AG09309 (cell line): ENCODE measurements at places on chromosomes 16 and 17.

- peak; percentile 96 for DNase-seq
These were observed at the start of gene MAP2K3 for GRCh38 chr17:21284319-21285163. MAP2K3 (plus strand) TSS chr17:21284711; CDS start chr17:21284921, 210 bp downstream.

DNA sequence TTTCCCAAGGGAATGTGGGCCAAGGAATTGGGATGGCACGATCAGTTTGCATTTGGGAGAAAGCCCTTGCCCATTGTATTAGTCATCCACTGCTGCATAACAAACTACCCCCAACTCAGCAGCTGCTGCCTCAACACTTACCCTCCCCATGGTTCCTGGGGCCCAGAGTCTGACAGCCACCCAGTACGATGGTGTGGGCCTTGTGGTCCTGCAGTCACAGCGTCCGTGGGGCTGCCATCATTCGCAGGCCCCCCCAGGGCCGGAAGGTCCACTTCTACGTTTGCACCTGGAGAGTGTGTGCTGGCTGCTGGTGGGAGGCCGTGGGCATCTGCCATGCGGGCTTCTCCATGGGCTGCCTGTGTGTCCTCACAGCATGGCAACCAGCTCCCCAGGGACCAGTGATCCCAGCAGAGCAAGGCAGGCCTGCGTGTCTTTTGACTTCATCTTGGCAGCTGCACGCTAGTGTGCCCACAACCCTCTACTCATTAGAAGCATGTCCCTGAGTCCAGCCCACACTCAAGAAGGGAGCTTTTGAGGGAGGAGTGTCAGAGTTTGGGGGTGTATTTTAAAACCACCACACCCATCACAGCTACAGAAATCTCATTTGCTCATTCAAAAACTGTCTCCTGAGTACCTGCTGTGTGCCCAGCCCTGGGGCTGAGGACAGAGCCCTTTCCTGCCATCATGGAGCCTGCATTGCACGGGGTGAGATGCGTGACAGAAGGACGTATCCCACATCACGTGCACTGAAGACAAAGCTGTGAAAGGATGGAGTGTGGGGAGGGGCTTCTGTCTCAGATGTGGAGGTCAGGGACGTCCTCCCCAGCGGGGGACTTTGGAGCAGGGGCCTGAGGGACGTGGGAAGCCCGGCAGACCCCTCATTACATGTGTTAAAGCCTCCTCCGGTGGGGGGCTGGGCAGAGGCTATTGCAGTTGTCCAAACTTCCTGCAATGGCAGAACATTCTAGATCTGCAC, 185.0 kb upstream of the ZNF469 start:
- DNase-seq: no peak

DNA sequence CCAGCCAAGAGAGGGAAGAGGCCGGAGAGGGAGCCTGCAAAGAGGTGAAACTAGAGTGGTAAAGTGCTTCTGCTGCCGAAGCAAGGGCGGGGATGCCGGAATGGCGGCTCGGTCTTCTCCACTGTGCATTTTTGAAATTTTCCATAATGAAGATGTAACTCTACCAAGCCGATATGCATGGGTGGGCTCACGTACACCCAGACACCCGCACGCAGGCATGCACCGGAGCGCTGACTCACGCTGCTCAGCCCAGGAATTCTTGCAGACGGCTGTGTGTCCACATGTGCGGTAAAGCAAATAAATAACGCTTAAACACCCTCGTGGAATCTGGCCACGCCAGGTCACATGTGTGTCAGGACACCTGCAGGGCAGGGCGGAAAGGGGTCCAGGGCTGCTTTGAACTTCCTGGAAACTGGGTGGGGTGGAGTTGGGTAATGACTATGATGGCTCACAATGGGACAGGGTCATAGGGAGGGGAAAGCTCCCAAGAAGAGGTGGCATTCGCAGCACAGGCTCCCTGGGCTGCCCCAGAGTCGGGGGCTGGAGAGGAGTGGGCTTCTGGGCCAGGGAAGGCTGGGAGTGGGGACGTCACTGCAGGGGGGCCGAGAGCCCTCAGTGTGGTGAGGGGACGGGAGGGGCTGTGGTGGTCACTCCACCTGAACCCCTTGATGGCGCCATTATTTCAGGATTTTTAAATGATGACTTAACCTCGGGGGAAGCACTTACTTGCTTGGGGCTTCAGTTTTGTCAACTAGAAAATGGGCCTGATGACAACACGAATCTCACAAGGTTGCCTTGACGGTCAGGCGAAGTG, 265.5 kb downstream of the PARN start:
- no peak for DNase-seq

DNA sequence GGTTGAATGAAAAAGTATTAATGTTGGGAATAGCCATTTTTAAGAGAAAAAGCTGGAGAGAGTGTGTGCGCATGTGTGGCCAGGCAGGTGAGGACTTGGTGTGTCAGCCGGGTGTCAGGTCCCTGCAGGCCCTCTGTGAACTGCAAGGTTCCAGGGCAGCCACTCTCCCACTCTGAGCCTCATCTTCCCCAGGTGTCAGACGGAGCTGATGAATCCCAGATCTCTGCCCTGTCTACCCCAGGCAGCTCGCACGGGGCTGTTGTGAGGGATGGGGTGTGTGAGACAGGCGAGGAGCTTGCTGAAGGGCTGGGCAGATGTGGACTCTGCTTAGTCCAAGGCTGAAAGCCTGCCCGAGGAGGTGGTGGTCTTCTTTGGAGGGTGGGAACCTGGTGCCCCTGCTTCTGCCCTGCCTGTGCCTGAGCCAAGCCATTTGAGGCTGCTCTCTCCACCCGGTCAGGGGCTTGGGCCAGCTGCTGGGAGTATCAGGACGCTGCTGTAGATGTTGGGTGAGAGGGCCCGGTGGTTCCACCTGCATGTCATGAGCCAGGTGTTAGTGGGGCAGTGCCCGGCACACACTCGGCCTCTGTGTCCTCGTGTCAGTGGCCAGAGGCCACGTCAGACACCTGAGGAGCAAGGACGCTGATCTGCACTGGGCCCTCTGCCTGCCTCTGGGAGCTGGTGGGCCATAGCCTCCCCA, 122.4 kb downstream of the RAB11FIP4 start:
- no peak for DNase-seq

DNA sequence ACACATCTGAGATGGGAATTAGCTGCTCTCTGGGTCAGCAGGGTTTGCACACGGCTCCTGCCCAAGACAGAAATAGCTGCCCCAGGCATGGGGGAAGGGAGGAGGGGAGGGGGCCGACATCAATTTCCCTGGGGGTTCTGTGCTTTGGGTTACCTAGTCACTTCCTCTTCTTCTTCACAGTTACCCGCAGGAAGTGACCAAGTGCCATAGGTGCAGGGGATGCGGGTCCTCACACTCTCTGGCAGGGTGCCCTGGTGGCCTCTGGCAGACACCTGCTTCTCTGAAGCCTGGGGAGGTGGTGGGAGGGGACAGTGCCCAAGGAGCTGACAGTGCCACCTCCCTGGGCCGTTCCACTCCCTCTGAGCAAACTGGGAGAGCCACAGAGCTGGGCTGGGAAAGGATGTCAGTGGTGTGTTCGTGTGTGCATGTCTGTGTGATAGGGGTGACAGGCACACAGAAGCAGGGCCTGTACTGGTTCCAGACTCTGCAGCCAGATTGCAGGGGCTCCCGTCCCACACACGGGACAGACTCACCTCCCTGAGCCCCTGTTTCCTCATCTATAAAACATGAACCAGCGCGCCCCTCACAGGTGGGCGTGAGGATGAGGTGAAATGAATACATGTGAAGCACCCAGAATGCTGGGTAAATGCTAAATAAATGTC, 18.2 kb downstream of the SCN4A start:
- no peak for DNase-seq

DNA sequence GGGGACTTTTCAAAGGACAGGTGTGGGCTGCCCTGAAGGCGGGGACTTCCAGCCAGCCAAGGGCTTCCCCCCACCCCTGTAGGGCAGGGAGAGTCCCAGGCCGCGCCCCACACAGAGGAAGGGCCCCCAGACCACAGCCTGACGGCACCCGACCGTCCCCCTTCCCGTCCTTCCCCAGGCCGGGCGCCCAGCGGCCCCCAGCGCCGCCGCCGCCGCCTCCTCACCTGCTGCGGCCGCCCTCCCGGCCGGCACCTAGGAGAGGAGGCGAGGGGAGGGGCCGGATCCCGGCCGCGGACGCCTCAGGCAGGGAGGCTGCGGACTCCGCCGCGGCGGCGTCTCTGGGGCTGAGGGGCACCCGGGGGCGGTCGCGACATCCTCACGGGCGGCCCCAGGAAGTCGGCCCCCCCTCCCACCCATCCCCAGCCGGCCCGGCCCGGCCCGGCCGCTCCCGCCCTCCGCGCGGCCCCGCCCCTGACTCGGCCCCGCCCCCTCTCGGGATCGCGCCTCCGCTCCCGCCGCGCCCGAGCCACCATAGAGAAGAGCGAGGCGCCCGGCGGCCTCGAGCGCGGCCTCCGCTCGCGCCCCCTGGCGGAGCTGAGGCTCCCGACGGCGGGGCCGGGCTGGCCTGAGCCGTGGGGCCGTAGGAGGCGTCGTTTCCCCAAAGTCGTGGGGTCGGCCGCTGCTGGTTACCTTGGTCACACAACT, 25.5 kb upstream of the RFFL start:
- no peak for DNase-seq

DNA sequence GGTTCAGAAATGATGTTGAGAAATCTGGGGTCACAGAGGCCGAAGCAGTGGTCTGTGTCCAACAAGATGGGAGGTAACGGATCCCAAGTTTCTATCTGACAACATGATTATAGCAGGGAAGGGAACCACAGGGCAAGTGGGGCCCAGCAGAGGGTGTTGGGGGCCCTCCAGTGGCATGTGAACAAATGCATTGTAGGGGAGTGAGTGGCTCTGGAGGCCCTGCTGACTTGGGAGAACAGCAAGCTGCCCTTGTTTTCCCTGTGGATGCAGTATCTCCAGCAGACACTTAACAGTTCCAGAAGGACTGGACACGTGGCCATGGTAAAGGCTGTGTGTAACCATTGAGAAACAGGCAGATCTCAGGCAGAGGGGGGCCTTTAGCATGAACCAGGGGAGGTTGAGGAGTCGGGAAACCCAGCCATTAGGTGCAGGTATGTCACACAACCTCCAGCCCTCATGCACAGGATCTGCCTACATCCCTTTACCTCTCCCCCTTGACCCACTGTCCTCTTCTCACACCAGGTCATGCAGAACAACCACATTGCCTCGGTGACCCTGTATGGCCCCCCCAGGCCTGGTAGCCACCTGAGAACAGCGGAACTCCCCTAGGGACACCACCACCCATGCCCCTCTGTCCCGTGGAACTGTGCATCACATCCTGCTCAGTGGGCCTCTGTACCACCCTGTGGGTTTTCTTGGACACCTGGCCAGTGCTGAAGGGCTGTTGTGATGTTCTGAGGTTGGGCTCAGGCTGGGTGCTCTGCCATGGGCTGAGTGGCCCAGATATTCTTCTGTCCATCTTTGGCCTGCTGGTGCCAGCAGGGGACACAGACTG, 4.1 kb downstream of the B3GNT9 start:
- no peak for DNase-seq

DNA sequence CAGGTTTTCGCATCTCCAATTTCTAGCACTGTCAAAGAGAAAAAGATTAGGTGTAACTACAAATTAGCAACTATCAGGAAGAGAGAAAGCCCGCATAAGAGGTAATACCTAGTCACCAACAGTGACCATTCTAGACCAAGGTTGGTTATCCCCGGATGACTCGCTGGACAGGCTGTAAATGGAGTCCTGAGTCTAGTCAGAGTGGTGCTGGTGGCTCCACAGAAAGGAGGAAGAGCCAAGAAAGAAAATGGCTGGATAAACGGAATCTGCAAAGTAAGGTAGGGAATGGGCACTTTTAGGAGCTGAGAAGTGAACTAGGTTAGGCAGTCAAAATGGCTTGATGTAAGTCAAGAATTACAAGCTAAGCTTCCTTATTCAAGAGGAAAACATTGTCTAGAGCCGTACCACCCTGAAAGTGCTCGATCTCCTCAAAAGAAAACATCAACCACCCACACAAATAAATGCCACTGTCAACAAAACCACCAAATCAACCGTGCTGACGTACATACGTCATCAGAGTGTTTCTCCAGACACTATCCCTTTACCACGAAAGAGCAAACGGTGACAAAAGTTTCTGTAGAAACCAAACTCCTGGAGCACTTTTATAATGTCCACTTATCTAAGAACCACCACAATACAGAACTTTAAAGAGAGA, 2.2 kb downstream of the GSPT1 start:
- no peak for DNase-seq

GRCh38 chr17:8277317-8277716, 11.2 kb upstream of the RANGRF start:
- no peak for DNase-seq

GRCh38 chr16:51024703-51025102, 126.4 kb downstream of the SALL1 start:
- DNase-seq: no peak

DNA sequence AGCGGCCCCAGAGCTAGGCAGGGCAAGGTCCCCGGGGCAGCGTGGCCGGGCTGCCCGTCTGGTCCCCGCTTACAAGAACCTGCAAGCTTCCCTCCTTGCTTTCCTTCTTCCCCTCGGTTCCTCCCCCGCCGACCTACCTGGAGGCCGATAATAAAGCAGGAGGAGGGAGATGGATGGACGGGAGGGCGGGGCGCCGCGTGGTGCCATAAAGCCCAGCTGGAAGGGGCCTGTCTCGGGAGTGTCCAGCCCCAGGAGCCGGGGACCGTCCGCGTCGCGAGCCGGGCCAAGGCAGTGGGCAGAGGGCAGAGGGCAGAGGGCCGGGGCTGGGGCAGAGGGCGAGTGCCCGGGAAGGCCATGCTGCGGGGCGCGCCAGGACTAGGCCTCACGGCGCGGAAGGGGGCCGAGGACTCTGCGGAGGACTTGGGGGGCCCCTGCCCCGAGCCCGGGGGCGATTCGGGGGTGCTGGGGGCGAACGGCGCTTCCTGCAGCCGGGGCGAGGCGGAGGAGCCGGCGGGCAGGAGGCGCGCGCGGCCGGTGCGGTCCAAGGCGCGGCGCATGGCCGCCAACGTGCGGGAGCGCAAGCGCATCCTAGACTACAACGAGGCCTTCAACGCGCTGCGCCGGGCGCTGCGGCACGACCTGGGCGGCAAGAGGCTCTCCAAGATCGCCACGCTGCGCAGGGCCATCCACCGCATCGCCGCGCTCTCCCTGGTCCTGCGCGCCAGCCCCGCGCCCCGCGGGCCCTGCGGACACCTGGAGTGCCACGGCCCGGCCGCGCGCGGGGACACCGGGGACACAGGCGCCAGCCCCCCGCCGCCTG, at the start of gene BHLHA9:
TSS of gene BHLHA9 (plus strand) at position 235 of the 820 bp plus-strand sequence. CDS start at position 355, 120 bp downstream.
- no peak for DNase-seq

GRCh38 chr17:51860954-51861561, 297.5 kb downstream of the CA10 start:
- DNase-seq: no peak

- DNase-seq: no peak
These were observed 193.4 kb upstream of the CDH11 start for GRCh38 chr16:65315081-65315780.

DNA sequence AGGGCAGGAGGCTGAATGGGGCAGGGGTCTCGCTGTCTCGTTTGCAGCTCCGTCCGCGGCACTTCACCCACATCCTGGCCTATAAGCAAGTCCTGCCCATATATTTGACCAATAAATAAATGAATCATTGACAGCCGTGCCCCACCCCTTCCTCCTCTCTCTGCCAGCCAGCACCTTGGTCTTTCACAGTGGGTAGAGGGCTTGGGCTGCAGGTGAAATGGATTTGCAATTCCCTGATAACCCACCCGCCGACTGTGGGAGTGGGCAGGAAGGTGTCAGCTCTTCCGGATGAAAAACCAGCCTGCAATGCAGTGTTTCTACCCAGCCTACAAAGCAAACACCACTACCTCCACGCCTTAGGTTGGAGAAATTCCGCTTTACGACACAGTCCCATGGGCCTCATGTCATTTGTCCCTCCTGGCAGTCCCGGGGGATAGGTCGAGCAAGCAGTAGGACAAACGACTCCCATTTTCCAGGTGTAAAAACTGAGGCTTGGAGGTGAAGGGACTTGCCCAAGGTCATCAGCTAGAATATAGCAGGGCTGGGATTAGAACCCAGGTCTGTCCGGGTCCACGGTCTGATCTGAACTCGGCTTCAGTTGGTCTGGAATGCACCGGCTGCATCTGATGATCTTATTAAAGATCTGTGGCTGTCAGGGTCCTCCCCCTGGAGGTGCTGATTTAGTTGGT, 79.0 kb downstream of the ABCC1 start:
- DNase-seq: no peak
